ENCODE measurements at places on chromosomes 12 and 14.

- DNase-seq, result no peak
Measured at GRCh38 chr14:70144046-70144445, 44.7 kb downstream of the SLC8A3 start.

GRCh38 chr12:110149086-110149660, 25.0 kb downstream of the IFT81 start:
- no peak for DNase-seq

DNA sequence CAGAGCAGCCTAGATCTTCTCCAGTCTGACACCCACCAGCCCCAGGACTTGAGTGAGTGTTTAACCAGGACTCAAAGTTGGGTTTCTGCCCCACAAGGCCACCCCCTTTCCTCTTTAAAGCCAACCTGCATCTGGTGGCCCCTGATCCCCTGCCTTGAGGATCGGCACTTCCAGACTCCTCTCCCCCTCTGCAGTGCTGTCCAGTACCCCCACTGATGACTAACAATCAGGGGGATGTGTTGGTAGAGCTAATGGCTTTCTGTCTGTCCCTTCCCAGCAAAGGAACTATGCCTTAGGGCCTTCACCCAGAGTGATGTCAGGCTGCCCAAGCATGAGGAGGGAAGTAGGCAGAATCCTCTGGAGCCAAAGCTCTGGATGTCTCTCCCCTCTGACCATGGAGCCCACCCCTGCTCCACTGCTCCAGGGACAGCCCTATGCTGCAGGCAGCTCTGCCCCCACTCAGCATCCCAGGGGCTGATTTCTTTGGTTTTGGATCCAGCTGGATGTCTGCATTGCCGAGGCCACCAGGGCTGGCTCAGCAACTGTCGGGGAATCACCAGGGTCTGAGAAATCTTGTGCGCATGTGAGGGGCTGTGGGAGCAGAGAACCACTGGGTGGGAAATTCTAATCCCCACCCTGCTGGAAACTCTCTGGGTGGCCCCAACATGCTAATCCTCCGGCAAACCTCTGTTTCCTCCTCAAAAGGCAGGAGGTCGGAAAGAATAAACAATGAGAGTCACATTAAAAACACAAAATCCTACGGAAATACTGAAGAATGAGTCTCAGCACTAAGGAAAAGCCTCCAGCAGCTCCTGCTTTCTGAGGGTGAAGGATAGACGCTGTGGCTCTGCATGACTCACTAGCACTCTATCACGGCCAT, 42.9 kb downstream of the DAD1 start:
- DNase-seq, result peak; percentile 67

GRCh38 chr14:105165761-105166485, 2.7 kb downstream of the JAG2 start:
- no peak for DNase-seq

GRCh38 chr14:68638141-68638999, 154.5 kb downstream of the ZFP36L1 start:
- DNase-seq, result no peak

- peak; percentile 50 for DNase-seq
Measured at GRCh38 chr14:94001501-94002396, 4.6 kb downstream of the CCDC197 start.

DNA sequence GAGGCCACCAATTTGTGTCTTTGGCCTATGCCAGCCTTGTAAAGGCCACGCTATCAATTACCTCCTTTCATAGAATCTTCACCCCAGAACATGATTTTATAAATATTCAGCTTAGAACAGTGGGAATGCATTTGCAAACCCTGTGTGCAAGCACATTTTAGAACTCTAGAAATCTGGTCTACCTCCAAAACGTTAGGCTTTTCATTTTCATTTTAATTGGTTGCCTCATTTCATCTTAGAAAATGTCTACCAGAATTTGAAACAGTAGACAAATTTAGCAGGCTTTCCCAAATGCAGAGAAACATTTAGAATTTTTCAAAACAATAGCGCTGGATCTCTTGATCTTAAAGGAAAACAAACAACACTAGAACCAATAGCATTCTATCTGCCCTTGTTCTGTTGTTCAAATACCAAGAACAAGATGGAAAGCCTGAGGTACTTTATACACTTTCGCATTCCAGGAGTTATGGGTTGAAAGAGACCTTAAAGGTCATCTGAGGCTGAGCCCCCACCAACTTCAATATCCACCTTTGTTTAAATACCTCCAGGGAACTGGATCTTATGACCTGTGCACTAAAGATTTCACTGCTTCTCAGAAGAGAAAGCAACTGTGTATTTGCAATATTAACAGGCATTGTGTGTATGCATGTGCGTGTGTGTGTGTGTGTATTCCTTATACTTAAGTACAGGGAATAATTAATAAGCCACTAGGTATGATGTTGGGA, 185.1 kb downstream of the C12orf42 start:
- no peak for DNase-seq
